ENCODE measurements at places on chromosomes 5 and 9. TPM values are rescaled to one million over a fixed set of nuclear protein-coding genes. Genes with fewer than 3 reads are reported as not detected.

DNA sequence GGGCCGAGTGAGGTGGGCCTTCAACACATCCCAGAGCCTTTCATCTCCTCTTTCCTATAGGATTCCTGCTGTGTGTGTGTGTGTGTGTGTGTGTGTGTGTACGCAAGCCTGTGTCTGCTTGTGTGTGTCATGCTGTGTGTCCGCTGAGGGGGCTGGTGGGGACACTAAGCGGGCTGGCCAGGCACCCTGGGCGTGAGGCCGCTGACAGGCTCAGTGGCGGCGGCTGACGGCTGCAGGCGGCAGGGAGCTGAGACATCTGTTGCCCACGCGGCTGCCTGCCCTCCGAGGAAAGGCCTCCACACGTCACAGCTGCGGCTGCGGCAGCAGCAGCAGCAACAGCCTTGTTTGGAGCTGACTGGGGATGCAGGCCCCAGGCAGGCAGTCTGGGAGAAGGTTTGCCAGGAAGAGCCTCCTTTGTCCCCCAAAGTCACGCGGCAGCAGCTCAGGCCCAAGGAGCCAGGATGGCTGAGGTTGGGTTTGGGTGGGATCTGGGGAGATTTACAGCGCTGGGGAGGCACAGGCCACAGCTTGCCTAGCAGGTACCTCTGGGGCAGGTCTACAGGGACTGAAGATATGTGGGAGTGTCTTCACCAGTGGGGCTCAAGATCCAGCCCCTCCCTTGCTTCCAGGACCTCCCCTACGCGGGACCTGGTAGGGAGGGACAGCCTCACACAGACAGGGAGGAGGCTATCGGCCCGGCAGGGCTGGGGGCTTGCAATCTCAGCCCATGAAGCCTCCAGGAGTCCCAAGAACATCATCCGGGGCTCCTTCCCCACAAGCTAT lies 1.8 kb downstream of the PDLIM4 start:
- H3K4me1 ChIP-seq: no peaks in the 10 kb centered on the region
- H3K27ac ChIP-seq: peak overlapping the region; percentile 59
- no peaks in the 10 kb centered on the region for H3K27me3 ChIP-seq
- no peaks in the 10 kb centered on the region for H3K36me3 ChIP-seq
- no peak overlapping the region for H3K4me3 ChIP-seq
- DNase-seq: no peak

MLANA gene
- not detected for total RNA-seq

- no peak for DNase-seq
- no peaks in the 10 kb centered on the region for H3K36me3 ChIP-seq
- H3K27me3 ChIP-seq: no peaks in the 10 kb centered on the region
- peaks cover 6% of the 10 kb centered on the region for H3K4me1 ChIP-seq
These were observed 7.2 kb downstream of the P4HA2 start for GRCh38 chr5:132220491-132220890.

- H3K36me3 ChIP-seq: no peaks in the 10 kb centered on the region
- no peaks in the 10 kb centered on the region for H3K27me3 ChIP-seq
- H3K27ac ChIP-seq: no peak overlapping the region
- no peak overlapping the region for H3K4me3 ChIP-seq
These were observed 135.1 kb upstream of the ERCC6L2 start for GRCh38 chr9:95740217-95741004.

DNA sequence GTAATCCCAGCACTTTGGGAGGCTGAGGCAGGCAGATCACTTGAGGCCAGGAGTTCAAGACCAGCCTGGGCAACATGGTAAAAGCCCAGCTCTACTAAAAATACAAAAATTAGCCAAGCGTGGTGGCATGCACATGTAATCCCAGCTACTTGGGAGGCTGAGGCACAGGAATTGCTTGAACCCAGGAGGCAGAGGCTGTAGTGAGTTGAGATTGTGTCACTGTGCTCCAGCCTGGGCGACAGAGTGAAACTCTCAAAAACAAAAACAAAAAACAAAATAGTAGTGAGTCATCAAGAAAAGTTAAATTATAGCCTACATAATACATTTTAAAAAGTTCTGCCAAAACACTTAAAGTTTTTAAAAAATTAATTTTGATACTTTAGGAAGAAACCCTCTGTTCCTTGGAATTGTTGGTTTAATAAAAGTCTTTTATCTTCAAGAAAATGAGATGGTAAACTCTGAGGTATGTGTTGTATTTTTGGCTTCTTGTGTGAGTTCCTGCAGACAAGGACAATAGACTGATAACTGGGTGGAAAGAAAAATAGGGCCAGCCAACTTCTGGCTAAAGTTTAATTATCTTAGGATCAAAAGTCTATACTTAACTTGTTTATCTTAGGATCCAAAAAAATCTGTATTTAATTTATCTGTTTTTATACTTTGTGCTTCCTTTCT lies 9.3 kb downstream of the RUSC2 start:
- peaks cover 12% of the 10 kb centered on the region for H3K4me1 ChIP-seq
- H3K27ac ChIP-seq: no peak overlapping the region
- H3K27me3 ChIP-seq: no peaks in the 10 kb centered on the region
- H3K36me3 ChIP-seq: no peaks in the 10 kb centered on the region

DNA sequence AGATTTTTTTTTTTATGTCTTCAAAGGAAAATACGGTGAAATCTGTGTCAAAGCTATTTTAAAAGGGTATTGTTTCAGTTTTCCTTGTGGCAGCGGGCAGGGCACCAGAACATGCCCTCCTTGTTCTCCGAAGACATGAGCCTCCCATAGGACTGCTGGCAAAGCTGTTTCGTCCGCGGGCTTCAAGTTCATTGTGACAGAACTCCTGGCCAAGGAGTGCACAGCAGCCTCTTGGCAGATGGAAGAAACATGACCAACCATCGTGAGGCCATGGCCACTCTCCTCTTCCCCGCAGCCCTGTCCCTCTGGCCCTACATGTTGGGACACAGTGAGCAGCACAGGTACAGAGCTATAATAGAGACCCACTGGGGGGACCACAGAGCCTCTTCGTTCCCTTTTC lies 99.5 kb downstream of the AOPEP start:
- H3K27me3 ChIP-seq: no peaks in the 10 kb centered on the region
- no peaks in the 10 kb centered on the region for H3K4me1 ChIP-seq
- H3K4me3 ChIP-seq: no peak overlapping the region
- H3K36me3 ChIP-seq: no peaks in the 10 kb centered on the region
- DNase-seq: no peak

- no peaks in the 10 kb centered on the region for H3K36me3 ChIP-seq
- H3K4me3 ChIP-seq: no peak overlapping the region
- no peak for DNase-seq
- peaks cover 3% of the 10 kb centered on the region for H3K4me1 ChIP-seq
- H3K27me3 ChIP-seq: no peaks in the 10 kb centered on the region
These were observed 5.3 kb downstream of the SLC1A3 start for GRCh38 chr5:36611520-36612274.

DNA sequence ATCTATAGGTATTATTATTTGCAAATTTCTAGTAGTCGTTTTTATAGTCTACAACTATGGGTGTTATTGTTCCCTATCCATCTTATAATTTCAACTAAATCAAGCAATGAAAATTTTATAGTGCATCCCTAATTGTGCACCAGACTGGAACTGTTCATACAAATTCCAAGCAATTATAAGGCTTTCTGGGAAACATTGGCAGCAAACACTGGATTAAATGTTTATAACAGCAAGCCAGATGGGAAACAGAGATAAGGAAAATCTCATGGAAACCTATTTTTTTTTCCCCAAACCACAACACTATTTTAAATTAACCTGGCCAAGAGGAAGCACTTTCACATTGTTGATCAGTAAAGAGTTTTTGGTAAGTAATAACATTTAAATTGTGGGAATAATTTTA lies 524.3 kb downstream of the RASEF start:
- H3K4me1 ChIP-seq: no peaks in the 10 kb centered on the region
- H3K36me3 ChIP-seq: no peaks in the 10 kb centered on the region
- no peak overlapping the region for H3K27ac ChIP-seq
- H3K27me3 ChIP-seq: no peaks in the 10 kb centered on the region

- H3K36me3 ChIP-seq: no peaks in the 10 kb centered on the region
- no peak overlapping the region for H3K4me3 ChIP-seq
- no peaks in the 10 kb centered on the region for H3K4me1 ChIP-seq
- no peak for DNase-seq
These were observed 131.0 kb upstream of the IER5L start for GRCh38 chr9:129309041-129309430.

DNA sequence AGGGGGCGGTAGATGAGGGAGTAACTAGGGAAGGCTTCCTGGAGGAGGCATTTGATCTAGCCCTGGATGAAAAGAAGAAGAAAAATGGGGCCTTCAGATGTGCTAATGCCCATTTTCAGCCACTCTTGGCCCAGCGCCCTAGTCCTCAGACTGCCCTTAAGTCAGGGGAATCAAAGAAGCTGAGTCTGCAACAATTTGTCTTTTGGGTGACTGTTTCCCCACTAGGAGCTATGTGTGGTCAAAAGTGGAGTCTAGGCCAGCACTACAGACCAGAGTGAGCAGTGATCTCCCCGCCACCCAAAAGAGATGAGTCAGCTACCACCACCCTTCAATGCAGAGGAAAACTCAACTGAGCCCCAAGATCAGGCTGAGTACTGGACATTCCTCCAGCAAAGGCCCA lies 542.1 kb downstream of the BNC2 start:
- DNase-seq: no peak
- no peaks in the 10 kb centered on the region for H3K4me1 ChIP-seq
- no peaks in the 10 kb centered on the region for H3K27me3 ChIP-seq
- no peak overlapping the region for H3K27ac ChIP-seq
- H3K36me3 ChIP-seq: no peaks in the 10 kb centered on the region

DNA sequence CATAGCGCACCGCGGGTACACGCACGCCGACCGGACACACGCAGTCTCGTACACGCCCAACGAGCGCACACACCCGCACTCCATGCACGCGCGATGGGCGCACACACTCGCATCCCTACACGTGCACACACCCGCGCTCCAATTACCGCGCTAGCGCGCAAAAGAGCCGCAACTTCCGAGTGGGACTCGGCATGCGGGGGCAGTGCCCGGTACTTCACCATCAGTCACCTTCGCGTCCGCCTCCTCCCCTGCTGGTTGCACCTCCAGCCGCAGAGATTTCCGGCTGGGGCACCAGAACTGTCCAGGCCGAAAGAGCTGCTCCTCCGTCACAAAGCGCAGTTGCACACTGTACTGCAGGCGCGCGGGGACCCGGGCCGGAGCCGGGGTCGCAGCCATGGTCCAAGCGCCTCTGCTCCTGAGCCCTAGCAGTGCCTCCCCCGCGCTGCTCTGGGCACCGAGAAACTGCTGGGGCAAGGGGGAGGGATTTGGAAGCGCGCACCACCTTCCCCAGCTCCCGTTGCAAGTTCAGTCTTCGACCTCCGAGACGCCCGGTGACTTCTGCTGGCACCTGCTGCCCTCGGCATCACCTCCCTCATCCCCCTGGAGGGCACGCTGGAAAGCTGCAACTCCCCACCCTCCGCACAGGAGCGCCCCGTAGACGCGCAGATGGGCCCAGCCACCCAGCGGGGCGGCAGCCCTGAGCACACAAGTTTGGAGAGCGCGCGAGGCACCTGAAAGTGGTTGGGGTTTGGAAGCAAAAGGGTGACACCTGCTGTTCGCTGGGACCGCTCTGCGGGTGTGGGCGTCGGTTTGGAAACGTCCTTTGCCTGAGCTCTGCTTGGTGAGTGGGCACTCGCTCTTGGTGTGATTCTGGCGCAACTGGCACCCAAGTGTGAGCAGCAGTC lies 337.4 kb upstream of the PUM3 start:
- DNase-seq: no peak
- H3K4me1 ChIP-seq: no peaks in the 10 kb centered on the region
- H3K27ac ChIP-seq: no peak overlapping the region
- no peak overlapping the region for H3K4me3 ChIP-seq

DNA sequence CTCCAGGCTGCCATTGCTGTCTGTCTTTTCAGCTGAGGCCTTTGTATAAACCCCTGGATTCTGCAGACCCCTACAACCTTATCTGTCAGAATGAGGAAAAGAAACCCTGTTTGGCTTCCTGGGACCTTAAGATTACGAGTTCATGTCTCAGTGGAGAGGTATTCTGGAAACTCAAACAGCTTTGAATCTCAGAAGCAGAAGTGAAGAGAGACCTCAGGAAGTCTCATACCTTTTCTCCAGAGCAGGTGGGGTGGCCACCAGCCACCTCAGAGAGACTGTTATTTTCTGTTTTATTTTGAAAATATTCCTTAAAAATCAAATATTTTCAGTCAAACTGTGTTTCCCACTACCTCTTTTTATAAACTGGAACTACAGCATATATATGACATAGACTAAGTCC lies 457.5 kb downstream of the TMEM232 start:
- DNase-seq: no peak
- no peaks in the 10 kb centered on the region for H3K4me1 ChIP-seq
- no peak overlapping the region for H3K4me3 ChIP-seq
- H3K27ac ChIP-seq: no peak overlapping the region
- no peaks in the 10 kb centered on the region for H3K27me3 ChIP-seq
